ENCODE measurements at places on chromosomes 2 and 18. TPM values are rescaled to one million over a fixed set of nuclear protein-coding genes. Genes with fewer than 3 reads are reported as not detected.
A peak's percentile ranks its signal among the peaks of the same experiment; 100 is the strongest.

- no peak for DNase-seq
Measured at GRCh38 chr2:160602073-160602472, 108.5 kb upstream of the RBMS1 start.

DNA sequence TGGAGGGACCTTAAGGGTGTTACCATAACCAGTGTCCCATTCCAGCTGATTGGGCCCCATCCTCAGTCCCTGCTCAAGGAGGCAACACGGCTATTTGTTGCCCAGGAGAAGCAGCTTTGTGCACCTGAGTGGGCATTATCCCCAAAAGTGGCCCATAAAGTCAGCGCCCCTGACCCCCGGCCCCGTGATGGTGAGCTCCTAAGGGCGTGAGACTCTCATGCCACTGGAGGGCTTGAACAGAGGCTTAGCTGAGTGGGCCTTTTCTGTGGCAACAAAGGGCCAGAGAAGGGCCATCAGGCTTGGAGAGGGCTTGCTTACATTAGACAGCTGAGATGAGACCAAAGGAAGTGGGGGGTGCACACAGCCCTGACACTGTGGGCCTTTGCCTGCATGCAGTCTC, 99.2 kb upstream of the RAB6C start:
- no peak for DNase-seq

GRCh38 chr18:49547701-49548100, 14.2 kb upstream of the LIPG start:
- DNase-seq = no peak

DNA sequence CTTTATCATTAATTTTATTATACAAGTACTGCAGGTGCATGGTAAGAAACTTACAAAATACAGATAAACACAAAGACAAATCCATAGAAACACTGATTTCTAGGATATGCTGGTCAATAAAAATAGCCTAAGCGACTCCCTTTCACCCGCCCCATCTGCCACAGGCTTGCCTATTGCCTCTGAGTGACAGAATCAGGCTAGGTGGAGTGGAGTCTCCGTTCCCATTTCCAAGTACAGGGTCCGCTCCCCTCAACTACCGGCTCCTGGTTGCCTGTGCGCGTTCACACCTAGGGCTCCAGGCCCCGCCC, 201 bp upstream of the TRAPPC12 start:
- DNase-seq = no peak

GRCh38 chr2:188734691-188735090, 239.5 kb upstream of the COL3A1 start:
- no peak for DNase-seq

ASXL3 gene
- polyA plus RNA-seq = 5.2 TPM

CCDC150 gene
- polyA plus RNA-seq = 1.2 TPM

GRCh38 chr2:200336980-200337615, 30.6 kb downstream of the SPATS2L start:
- no peak for DNase-seq

DNA sequence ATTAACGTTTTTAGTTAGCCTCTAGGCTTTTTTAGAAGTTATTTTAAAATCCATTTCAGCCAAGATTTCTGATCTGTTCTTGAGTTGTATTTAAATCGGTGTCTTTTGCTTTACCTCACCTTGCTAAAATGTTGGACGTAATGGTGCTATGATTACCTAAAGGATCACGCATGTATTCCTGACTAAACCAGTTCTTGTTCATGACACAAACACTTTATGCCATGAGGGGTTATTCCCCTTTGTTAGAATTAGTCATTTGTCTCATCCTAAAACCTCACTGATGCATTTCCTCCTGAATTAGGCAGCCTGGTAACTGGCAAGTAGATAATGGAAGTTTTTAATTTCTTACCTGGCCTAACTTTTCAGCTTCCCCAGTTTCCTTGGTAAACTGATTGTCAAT, 185.4 kb upstream of the TANK start:
- no peak for DNase-seq

GRCh38 chr2:17309741-17310339, 208.4 kb downstream of the RAD51AP2 start:
- peak; percentile 83 for DNase-seq

GRCh38 chr2:95349568-95350322, 52.6 kb downstream of the KCNIP3 start:
- DNase-seq = no peak

DNA sequence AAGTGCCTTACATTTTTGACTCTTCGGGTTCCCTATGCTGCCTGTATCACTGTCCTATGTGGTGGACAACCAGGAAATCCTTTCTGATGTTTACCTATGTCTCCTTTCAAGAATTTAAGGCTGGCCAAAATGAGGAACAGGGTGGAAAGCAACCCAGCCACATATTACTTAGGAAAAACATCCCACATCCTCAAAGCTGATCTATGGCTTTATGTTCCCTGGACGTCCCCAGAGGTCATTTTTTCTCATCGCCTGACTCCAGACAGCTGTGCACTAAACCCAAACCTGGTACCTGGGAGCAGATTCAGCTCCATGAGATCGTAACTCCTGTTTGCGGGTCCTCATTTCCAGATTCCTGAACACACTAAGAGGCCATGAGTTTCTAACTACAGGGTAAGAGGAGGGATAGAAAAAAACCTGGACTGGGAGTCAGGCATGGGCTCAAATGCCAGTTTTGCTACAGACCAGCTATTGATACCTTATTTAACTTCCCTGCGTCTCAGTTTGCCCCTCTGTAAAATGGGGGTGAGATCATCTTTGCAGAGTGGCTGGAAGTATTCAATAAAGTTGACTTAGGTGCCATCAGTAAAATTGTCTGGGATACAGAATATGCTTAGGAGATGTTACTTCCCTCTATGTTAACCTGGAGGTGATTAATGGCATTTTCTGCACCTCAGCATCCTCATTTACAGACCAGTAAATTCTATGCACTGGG, 70.8 kb downstream of the TNS1 start:
- no peak for DNase-seq

- DNase-seq = no peak
Measured at GRCh38 chr2:8475349-8476031, 206.4 kb upstream of the ID2 start.

- no peak for DNase-seq
Measured at GRCh38 chr2:31568585-31569201, 12.0 kb downstream of the SRD5A2 start.

DNA sequence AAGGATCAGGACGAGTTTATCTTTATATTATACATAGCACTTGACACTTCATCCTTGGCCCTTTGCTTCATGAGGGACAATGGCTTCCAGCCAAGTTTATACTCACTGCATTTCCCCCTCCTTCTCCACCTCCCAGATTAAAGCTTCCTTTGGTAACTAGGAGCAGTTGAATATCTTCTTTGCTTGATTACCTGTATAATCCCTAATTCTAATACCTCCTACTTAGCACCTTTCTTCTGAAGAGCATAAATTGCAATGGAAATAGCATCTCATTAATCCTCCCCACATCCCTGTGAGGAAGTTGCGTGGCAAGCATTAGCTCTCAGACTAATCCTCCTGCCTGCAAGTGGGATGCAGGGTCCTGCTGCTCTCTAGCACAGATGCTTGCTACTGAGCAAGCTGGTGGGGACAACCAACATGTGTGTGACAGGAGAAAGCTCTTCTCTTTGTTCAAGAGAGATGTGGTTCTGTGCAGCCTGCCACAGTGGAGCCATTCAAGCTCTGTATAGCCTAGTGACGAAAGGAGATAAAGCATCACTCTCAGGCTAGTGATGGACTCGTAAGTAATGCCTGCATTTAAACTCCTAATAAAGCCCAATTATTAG, 19.1 kb downstream of the KLHL14 start:
- peak; percentile 59 for DNase-seq

LDLRAD4 gene
- polyA plus RNA-seq = 20.2 TPM

DNA sequence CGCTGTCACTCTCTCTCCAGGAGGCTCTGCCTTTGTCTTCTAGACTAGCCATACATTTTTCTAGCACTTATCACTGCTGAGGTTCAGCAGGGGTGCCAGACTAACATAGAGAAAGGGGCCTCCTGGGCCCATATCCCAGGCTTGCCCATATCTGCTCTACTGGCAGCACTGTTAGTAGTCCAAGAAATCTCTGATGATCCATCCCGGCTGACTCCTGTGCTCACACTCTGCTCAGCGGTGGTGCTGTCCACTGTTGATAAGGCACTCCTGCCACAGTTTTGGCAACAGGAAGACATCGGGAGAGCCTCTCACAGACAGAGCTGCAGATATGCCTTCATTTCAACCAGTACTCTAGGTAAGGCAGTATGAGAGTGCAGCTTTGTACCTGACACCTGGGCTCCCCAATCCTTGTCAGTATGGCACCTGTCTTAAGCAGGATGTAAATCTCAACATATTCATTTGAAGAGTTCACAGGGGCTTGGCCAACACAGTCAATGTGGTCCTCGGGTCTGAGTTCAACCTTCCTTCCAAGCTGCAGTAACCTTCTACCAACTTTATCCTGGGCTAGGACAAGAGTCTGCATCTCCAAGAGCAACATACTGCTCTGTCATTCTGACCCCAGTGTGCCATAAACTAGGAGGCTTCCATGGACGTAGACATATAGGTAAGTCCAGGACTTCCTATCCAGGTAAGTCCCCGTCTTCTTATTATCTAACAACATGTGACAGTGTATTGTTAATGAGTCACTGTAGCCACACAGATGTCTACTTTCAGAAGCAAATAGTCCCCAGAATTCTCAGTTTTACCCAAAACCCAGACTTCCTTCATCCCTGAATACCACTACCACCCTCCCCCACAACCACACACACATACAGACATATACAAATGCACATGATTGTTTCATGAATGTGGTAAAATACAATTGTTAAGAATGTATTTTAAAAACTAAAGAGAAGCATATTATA, 16.2 kb downstream of the KLF7 start:
- DNase-seq = no peak

DNA sequence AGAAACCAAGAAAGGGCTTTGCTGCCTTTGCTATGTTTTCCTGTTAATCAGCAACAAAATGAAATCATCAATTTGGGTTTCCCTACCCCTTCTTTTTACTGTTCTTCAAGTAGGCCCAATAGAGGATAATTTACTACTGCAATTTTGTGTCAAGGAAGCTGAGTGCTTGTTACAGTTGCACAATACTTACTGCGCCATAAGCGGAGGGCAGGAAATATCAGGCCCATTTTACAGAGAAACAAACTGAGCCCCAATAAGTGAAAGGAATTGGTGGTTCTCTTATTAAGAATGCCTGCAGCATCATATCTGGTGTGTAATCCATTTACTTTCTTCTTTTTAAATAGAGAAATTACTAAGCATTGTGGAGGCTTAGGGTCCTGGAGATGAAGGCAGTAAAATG, 9.3 kb upstream of the LBH start:
- DNase-seq = no peak

GRCh38 chr2:209636076-209636475, 135.6 kb upstream of the UNC80 start:
- peak; percentile 64 for DNase-seq

DNA sequence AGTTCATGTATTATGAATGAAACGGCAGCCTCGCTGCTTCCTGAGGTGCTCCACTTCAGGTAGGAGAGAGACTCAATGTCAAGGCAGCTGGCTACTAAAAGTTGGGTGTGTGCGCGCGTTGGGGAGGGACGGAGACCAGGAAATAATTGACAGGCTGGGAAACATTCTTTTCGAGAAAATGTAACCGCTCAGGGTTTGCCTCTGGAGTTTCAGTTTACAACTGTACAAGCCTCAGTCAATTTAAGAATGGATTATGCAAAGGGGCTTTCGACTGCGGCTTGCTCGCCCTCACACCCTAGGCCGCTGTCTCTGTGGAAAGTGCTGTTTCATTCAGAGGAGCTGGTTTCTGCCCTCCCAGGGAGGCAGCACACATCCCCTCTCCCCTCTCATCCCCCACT, 4.4 kb upstream of the SPRED2 start:
- no peak for DNase-seq

ANKRD62 gene
- not detected for polyA plus RNA-seq

GRCh38 chr2:39487398-39488250, 50.5 kb upstream of the MAP4K3 start:
- DNase-seq = no peak

DNA sequence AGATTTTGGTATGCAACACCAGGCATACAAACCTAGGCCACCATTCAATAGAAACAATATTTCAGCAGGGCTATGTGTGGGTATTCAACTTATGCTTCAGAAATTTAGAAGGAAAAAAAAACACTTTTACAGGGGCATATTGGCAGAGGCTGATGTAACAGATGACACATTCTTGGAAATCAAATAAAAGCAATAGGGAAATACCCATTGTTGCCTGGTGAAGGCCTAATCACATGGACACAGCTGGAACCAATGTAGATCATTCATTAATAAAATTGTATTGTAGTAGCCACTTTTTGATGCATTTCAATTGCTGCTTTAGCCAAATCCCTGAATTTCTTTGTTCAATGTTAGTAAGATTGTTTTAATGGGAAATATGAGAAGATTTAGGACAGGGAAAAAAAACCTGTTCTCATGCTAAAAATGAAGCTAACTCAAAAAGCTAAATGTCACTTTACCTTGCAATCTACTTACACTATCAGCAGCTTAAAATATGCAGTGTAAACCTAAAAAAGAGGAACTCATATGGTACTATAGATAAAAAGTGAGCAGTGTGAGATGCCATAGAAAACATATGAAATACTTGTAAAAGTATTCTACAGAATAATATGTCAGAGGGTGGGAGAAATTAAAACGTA, 289.4 kb downstream of the ZEB2 start:
- DNase-seq = peak; percentile 19

Measured in brain (organoid and tissue), 16 donors.